ENCODE measurements at places on chromosomes 2 and 18.

GRCh38 chr18:9902832-9903231 lies 11.0 kb upstream of the VAPA start:
- peak; percentile 70 for DNase-seq

GRCh38 chr2:112189001-112189556 lies 50.9 kb downstream of the FBLN7 start:
- DNase-seq: no peak

- DNase-seq: no peak
Measured at GRCh38 chr2:70477441-70477844, 76.2 kb downstream of the TGFA start.

- DNase-seq: no peak
Measured at GRCh38 chr2:120477198-120477597, 131.3 kb downstream of the INHBB start.

DNA sequence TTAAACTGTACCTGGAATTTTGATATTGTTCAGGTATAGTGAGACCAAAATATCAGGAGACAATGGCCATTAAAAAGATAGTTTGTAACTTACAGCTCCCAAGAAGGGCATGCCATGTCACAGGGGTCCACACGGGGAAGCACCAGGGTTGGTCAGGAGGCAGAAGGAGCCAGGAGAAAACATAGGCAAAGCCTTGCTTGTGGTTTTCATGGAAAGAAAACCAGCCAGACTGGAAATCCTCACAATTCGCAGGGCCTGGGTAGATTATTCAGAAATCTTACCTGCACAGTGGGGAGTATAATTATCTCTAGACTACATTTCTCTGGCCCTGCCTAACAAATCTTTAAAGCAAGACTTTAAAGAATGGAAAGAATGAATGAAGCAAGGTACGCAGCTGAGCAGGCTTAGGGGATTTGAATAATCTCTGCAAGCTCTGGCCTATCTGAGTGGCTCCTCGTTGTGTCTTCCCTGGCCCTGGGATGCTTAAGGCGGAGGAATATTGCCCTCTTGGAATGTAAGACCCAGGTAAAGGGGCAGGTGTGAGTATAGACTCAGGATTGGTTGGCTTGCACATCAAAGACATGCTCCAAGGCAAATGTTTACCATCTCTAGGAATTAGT lies 66.9 kb upstream of the CDC42EP3 start:
- no peak for DNase-seq

DNA sequence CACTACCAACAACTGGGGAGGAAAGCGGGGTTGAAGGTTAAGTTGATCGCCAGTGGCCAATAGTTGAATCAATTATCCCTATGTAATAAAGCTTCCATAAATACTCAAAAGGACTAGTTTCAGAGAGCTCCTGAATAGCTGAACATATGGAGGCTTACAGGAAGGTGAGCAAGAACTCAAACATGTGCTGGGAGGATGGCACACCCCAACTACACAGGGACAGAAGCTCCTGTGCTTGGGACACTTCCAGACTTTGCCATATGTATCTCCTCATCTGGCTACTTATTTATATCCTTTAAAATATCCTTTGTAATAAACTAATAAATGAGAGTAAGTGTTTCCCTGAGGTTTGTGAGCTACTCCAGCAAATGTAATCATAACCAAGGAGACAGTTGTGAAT lies 115.7 kb downstream of the HNMT start:
- no peak for DNase-seq

GRCh38 chr2:188725746-188726360 lies 248.3 kb upstream of the COL3A1 start:
- DNase-seq: no peak

GRCh38 chr2:239971115-239971514 lies 54.0 kb downstream of the NDUFA10 start:
- no peak for DNase-seq

- DNase-seq: no peak
Measured at GRCh38 chr2:158667586-158667985, 127.5 kb upstream of the DAPL1 start.

DNA sequence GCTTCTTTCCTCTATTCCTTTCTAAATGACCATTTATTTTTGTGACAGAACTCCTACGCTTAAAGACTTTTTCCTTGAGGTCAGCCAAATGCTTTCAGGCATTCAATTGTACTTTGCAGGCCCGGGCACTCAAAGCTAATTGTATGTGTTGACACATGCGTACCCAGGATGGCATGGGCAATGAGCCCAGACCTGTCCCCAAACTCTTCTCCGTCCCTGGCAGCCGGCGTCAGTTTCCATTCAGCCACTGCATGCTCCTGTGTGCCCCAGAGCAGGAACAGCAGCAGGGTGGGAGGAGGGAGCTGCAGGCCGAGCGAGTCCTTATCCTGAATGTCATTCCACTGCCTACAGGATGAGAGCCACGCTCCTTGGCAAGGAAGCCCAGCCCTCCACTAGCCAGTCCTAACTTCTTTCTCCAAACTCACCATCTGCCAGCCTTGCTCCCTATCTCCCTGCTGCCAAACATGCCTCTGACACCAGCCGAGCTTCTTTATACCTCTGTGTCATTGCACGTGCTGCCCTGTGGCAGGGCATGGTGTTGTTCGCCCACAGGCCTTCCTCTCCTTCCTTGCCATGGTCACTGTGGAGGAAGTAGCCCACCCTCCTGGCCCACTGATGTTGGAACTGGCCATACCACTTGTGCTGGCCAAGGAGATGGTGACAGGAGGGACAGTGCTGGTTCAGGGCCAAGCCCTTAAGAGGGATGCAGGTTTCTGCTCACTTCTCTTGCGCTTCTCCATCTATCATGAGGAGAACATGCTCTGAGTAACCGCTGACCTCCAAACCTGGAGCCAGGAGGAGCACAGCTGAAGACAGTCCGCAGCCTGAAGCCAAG lies 116.9 kb upstream of the FHL2 start:
- DNase-seq: peak; percentile 86

GRCh38 chr2:23649303-23649702 lies 264.3 kb downstream of the KLHL29 start:
- DNase-seq: no peak

DNA sequence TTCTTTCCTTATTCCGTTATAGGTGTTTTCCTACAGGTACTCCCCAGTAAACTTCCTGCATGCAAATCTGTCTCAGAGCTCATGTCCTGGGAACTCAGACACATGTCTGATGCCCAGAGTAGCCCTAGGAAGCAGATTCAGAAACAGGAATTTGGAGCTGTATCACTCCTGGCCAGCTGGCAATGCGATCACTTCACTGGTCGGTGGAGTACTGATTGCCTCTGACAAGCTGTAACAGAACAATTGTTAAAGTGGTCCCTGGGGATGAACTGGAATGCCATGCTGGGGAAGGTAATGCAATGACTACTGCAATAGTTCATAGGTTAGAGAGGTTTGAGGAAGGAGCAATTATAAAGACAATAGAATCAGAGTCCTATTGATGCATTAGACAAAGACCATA lies 131.6 kb upstream of the DOCK10 start:
- no peak for DNase-seq

DNA sequence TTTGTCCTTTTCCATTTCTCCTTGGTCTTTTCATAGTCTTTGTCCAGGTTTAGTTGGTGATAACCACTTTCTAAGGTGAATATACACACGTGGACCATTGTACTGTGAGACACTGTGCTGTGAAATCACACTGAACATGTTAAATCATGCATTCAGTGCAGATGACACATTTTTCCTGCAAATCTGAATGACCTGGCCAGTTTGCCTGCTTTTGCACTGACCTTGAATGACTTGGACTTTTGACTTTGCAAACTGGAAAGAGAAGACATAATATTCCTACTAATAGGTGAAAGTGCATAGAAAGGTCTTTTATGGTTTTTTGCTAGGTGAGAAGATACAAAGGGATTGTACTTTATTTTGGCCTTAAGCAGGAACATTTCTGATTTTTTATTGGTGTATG lies 21.7 kb upstream of the PHLPP1 start:
- no peak for DNase-seq
